ENCODE measurements at places on chromosomes 4 and X.

- DNase-seq: no peak
Observed at GRCh38 chr4:91147067-91147466, 1019.9 kb downstream of the CCSER1 start.

DNA sequence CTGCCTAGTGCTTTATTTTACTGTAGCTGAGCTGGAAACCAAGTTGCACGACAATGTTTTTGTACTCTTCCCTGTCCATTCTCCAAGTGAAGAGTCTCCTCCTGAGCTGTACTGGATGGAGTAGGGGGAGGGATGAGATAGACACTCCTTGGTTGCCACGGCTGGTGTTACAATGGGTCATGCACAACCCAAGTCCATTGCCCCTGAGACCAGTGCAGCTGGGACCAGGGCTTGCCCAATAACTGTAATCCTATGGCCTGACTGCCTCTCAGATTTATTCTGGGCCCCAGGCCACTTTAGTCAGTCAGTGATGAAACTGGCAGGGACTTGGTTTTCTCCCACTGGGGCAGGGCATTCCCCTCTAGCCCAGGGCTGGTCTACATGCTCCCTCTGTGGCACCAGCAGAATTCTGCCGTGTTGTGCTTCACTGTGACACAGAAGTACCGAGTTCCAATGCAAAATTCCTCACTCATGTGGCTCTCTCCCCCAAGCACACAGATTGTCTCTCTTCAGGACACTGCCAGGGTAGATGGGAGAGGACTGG, 203.3 kb upstream of the PCDH18 start:
- DNase-seq: no peak

DNA sequence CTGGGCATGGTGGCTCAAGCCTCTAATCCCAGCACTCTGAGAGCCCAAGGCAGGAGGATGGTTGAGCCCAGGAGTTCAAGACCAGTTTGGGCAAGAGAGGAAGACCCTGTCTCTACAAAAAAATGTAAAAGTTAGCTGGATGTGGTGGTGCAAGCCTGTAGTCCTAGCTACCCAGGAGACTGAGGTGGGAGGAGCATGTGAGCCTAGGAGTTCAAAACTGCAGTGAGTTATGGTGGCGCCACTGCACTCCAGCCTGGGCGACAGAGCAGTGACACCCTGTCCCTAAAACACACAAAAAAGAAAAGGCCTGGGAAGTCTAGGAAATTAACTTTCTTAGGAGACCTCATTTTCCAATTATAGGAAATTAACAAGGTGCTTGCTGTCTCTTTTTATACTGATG, 76.8 kb downstream of the JAKMIP1 start:
- DNase-seq: no peak

GRCh38 chr4:87270144-87270543, 49.7 kb upstream of the KLHL8 start:
- DNase-seq: no peak

GRCh38 chrX:41984628-41985027, 61.3 kb upstream of the CASK start:
- DNase-seq: no peak

DNA sequence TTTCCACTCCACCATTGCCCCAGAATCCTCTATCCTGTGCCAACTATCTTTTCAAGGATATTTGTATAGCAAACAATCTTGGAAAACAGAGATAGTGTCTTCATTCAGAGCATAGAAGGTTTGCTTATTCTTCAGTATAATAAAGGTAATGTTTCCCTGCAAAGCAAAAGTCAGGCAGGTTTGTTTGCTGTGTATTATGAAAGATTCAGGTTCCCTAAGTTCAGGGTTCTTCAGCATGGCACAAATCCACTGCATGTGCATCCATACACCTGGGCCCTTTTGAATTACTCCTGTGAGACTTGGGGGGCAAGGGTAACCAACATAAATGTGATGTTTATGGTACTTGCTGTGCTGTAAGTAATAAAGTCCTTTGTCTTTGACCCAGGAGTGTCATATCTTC, 33.2 kb upstream of the ZC4H2 start:
- no peak for DNase-seq

- no peak for DNase-seq
Observed at GRCh38 chr4:7384929-7385890, 49.5 kb downstream of the PSAPL1 start.

- DNase-seq: no peak
Observed at GRCh38 chr4:54277691-54278090, 48.6 kb downstream of the PDGFRA start.

GRCh38 chr4:79673377-79673776, 265.3 kb upstream of the GK2 start:
- no peak for DNase-seq

GRCh38 chrX:54494989-54495813, 833 bp downstream of the FGD1 start:
- DNase-seq: peak; percentile 44

DNA sequence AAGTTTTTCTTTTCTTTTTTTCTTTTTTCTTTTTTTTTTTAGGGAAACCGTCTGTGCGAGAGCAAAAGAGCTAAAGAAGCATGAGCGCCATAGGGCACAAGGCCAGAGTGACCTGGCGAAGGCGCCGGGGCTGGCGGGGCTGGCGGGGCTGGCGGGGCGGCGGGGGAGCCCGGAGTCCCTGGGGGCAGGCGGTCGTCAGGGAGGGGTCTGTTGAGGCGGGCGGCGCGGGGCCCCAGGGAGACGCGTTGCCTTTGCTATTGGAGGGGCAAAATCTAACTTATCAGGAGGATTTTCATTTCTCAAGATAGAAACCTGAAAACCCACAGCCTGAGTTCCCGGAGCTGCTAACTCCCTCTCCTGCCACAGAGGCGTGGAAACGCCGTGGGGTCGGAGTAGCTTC, 135.6 kb upstream of the SMAD1 start:
- DNase-seq: no peak

DNA sequence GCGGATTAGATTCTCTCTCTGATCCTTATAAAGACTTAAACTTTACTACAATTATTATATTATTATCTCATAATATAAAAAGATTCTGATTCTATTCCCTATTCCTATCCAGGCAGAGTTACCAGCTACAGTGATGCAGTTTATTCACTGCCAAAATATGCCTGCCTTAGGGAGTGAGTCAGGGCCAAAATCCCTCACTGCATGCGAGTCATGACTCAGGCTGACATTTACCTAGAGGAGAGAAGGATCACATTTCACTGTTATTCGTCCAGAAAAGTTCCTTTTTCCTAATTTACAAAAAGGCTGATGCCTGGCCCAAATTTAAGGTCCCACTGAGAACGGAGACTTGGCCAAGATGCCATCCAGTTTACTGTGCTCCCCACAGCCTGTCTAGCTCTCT, 168.5 kb upstream of the LDB2 start:
- peak; percentile 32 for DNase-seq

GRCh38 chr4:90209922-90210321, 82.7 kb downstream of the CCSER1 start:
- no peak for DNase-seq

GRCh38 chr4:7904952-7905915, 34.4 kb downstream of the AFAP1 start:
- DNase-seq: no peak

GRCh38 chr4:10090467-10091250, 25.9 kb downstream of the WDR1 start:
- DNase-seq: no peak

GRCh38 chr4:22129454-22130029, 181.0 kb upstream of the KCNIP4 start:
- peak; percentile 7 for DNase-seq

GRCh38 chr4:25884031-25884782, 21.4 kb upstream of the SEL1L3 start:
- no peak for DNase-seq

DNA sequence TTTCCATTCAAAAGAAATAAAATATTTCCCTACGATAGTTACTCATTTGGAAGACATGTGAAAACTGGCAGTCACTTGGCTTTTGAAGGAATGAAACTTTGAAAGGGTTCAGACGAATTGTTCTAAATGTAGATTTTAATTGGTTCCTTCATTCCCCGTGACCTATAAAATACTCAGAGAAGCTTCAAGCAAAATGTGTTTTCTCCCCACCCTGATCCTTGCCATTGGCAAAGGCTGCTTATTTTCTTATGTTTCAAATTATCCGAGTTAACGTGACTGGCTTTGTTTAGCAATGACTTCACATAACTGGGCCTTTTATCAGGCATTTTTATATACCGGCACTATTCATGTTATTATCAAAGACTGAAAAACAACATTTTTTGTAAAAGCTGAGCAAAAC, 204.1 kb upstream of the NEIL3 start:
- no peak for DNase-seq

DNA sequence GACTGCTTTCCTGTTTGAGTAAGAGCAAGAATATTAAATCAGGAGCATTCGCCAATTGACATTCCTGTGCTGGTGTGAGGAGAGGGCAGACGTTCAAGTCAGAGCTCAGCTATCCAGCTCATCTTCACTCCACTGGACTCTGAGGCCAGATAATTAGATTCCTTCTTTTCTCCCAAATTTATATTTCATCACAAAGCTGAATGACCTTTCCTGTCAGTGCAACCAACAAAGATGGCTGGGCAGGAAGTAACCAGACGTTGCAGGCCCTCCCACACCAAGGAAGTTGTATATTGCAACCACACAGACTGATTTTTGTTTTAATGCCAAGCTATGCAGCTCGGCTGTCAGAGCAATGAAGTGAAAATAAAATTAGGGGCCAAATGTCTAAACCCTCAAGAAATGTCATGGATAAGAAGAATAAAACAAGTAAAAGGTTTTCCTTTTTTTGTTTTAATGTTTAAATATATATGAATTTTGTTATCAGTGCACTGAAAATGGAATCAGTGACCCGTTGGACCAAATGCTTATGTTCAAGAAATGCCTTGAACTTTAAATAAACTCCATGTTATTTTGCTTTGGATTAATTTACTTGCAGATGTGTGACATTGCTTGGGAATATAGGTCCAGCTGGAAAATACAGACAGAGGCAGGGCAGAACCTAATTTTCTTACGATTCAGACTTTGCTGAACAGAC, 578.9 kb upstream of the FAT1 start:
- DNase-seq: no peak

- no peak for DNase-seq
Observed at GRCh38 chr4:189843413-189844009, 97.2 kb upstream of the FRG1 start.

DNA sequence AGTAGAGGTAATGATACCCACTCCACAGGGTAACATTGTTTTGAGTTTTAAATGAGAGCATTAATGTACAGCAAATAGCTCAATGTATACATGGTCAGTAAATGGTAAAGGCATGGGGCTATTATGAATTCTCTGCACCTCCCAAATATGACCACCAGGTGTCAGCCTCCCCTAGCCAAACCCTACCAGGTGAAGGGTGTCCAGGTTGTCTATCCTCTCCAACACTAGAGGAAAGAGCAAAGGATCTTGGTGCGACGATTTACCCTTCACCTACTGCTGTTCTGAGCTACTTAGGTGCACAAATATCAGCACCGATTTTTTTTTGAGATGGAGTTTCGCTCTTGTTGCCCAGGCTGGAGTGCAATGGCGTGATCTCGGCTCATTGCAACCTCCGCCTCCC, 26.5 kb upstream of the XIAP start:
- DNase-seq: peak; percentile 61

DNA sequence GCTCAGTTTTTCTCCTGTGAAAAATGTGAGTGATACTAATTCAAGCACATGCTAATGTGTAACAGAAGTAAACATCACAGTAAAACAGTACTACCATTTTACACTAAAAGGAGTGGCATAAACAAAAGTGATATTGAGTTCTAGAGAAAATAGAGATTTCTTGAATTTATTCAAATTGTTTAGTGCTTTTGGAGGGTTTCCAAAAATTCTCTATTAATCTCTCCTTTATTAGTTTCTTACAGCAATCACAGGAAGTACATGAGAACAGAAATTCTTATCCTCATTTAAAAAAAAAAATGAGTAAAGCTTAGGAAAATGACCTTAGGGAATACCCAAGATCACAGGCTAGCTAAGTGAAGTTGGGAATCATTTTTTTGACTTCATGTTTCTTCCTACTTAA, 459.7 kb upstream of the GALNTL6 start:
- DNase-seq: no peak

DNA sequence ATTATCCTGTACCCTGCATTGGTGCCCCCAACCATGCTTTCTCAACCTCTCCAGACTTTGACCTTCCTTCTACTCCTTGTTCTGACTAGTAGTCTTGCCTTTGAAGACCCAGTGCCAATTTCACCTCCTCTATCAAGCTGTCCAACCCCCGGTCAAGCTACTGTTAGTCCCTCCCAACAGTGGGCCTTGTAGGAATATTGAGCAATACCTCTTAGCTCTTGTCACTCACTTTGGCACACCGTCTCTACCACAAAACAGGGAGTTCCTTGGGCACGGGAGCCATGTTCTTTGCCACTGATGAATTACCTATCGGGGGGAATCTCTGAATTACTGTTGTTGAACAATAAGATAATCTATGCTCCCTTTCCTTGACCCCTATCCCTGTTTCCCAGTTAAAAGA, 25.2 kb downstream of the LAS1L start:
- DNase-seq: no peak

DNA sequence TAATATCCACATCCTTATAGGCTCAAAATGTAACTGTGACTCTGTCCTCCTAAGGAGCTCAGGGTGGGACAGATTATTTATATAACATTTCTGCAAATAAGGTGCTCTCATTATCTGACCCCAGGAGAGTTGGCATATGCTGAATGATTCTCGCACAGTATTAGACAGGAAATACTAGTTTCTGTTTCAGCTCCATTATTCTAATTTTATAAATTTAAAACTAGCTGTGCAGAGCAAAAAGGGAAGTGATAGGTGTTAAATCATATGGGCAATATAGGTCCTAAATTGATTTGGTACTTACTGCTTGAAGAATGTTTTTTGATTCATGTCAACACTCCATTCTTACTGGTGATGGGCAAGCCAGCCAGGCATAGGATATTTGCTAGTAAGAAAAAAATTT, 141.5 kb downstream of the GLRA2 start:
- no peak for DNase-seq

DNA sequence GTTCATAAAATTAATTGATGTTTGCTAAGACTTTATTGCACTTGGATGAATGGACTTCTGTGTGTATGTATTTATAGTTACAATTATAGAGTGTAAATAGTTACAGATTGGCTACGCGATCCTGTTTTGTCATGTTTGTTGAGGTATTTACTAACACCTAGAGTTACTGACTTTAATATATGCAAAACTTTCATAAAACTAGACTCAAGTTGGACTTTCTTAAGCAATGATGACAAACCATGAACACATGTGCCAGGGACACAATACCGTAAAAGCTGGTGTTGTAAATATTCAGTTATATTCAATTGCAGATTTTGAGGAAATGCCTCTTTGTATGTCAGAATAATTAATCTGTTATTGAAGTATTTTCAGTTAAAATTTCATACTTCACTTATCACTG, 6.1 kb downstream of the GRIA2 start:
- no peak for DNase-seq

DNA sequence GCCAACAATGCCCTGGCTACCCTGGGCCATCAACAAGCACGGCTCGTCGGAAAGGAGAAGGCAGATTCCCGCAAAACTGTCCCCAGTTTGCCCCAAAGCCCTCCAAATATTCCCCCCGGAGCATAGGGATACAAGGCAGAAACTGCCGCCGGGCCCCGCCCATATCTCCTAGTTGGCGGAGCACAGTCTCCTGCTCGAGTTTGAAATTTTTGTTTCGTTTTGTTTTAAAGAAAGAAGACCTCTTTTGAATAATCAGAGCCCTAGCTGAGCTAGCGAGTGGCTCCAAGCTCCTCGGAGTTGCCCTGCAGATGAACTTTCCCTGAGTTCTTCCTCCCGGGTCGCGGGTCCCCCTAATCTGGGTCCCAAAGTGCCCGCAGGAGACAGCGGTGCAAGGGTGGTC, 138.1 kb upstream of the ZIC3 start:
- DNase-seq: no peak
